ENCODE measurements at places on chromosomes 3 and 15.
A peak's percentile ranks its signal among the peaks of the same experiment; 100 is the strongest.

DNA sequence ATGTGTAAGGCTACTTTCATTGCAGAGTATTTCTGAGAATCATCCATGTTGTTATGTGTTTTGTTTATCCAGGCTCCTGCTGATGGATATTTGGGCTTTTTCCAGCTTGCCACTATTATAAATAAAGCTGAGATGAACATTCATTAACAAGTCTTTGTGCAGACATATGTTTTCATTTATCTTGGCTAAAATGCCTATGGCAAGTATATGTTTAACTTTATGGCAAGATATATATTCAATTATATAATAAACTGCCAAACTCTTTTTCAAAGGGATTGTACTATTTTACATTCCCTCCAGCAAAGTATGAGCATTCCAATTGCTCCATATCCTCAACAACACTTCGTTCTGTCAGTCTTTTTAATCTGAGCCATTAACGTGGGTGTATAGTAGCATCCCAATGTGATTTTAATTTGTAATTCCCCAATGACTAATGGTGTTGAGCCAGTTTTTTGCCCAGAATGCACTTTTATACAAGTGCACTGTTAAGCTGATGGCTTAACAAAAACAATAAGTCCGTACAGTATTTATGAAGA is 452.4 kb downstream of the SHQ1 start:
- no peak for DNase-seq

GRCh38 chr3:47079432-47079831 is 84.5 kb downstream of the SETD2 start:
- DNase-seq, result no peak

DNA sequence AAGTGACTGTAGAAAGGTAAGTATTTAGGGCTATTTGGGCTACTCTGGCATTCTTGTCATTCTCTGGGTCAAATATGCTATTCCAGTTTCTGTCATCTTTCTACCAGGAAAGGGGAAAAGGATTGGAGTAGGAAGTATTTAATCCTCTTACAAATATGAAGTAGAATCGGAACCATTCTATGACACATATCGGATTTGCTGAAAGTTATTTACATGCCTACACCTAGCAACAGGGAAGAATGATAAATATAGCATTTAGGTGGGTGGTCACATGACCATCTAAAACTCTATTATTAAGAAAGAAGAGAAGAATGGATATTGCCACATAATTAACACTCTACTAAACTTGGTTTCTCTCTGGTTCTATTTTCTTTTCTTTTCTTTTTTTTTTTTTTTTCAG is 1353.1 kb downstream of the ZPLD1 start:
- no peak for DNase-seq

DNA sequence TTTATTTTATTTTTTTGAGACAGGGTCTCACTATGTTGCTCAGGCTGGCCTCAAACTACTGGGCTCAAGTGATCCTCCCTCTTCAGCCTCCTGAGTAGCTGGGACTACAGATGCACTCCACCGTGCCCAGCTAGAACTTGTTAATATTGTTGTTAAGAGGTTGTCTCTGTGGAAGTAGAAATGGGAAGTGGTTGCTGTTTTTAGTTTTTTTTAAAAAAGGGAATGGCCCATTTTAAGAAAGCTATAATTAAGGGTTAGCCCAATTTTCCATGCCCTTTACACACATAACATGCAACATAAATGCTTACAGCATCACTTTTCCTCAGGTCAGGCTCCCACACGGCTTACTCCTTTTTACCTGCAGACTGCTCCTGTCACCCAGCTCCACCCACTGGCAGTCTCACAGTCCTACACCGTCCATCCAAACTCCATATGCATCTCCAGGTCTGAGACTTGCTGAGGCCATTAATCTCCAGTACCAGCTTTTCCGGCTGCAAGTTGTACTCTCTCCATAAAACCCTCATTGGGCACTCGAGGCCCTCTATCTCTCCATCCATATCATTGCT is 19.8 kb downstream of the MORC1 start:
- DNase-seq, result no peak

- DNase-seq, result no peak
Observed at GRCh38 chr3:188296761-188297612, 143.0 kb downstream of the LPP start.

DNA sequence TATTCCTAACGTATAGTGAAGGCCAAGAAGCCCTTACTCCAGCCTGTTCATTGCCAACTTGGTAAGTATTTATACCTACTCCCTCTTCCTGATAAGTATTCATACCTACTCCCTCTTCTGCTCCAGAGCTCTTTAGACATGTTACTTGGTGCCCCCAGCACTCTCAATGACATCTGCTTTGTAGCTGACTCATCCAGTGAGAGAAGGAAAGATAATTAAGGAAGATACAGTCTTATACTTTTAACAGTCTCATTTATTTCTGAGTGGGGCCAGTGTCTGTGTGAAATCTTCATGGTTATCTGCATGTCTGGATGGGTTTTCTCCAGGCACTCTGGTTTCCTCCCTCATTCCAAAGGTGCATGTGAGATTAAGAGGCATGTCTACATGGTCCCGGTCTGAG is 698.7 kb downstream of the FHIT start:
- DNase-seq, result no peak

DNA sequence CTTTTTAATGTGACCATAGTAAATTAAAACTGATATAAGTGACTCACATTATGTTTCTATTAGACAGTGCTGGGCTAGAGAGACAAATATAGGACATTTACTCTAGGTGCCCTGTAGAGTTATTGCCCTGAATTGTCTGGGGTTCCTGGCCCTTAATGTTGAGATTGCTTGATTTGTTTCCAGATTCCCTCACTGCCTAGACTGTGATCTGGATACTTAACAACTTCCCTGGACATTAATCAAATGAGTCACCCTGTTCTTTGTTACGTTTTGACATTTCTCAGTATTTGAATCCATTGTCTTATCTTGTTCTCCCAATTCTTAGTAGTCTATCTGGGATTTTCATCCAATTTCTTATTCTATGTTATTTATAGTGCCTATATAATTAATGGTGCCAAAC is 65.8 kb downstream of the DTWD1 start:
- DNase-seq, result no peak

DNA sequence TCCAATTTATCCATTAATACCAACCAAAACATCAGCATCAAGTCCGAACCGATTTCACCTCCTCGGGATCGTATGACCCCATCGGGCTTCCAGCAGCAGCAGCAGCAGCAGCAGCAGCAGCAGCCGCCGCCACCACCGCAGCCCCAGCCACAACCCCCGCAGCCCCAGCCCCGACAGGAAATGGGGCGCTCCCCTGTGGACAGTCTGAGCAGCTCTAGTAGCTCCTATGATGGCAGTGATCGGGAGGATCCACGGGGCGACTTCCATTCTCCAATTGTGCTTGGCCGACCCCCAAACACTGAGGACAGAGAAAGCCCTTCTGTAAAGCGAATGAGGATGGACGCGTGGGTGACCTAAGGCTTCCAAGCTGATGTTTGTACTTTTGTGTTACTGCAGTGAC is 20.8 kb downstream of the LYSMD4 start:
- no peak for DNase-seq

DNA sequence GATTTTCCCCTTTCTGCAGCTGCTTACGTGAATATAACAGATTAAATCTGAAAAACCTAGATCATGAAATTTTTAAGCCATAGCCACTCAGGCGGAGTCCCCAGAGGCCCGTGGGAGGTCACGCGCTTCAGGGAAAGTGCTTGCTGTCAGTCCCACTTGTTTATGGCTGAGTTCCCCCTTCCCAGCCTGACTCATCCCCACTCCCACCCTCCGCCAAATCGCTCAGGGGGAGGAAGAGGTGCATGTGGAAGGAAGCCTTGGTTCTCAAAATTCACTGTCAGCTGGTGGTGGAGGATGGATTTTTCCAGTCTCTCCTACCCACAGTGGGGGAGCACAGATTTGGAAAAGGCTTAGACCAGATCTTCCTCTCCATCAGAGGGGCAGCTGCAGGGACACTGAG is 67.4 kb downstream of the CORO2B start:
- DNase-seq, result no peak

DNA sequence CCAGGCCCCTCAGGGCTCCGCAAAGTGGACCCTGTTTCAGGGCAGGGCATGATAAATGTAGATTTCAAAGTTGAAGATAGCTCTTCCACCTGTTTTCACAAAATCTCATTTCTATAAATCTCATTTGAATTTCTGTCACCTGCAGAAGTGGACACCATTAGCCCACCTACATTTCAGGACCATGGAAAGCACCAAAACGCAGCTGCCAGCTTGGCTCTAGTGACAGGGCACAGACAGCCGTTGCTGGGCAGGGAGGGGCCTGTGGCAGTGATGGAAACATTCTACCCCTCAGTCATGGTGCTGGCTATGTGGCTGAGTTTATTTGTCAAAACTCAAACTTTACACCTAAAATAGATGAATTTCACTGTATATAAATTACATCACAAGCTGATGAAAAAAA is 40.4 kb downstream of the PRR23E start:
- DNase-seq, result no peak

GRCh38 chr15:81146466-81146865 is 12.4 kb downstream of the CFAP161 start:
- DNase-seq, result no peak

- no peak for DNase-seq
Observed at GRCh38 chr3:174937478-174937877, 78.3 kb downstream of the NAALADL2 start.

DNA sequence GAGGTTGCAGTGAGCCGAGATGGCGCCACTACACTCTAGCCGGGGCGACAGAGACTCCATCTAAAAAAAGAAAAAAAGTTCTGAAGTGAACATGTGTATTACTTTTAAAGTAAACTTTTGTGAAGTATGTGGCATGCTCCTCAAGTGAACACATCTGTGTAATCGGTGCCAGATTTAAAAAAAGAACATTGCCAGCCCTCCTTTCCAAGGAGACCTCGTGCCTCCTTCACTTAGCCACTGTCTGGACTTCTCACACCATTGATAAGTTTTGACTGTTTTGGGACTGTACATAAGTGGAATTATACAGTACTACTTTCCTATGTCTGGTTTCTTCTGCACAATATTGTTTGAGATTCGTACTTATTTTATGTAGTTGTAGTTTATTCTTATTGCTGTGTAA is 140.4 kb downstream of the UBE2E2 start:
- DNase-seq, result no peak

DNA sequence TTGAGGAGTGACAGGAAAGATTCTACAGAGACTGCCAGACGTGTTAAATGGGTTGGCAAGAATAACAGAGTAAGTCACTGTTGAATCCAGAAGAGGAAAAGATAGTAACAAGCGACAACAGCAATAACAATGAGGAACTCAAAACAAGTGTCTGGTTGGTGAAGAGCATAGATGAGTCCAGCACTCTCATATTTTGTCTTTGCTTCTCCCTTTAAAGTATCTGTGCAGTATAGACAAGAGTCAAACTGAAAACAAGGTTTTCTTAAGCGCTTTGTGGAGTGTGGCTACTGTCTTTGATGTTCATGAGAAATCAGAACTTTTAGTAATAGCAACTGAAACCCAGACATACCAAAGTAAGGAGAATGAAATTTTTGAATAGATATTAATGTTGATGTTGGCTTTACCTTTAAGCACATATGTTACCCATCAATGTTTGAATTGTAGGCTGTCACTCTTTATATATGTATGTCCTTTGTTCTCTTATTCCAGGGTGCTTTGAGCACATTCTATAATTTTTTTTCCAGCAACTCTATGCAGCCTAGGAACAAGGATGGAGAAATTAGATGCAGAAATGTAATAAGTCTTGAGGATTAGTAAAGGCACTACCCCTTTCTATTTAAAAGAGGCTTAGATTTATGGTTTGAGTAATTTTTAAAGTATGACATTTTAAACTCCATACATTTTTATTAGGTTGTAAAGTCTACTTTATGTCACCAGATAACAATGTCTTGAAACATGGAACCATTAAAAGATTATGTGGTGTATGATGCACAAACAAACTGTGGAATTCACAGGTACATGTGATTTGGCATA is 185.5 kb downstream of the NFKBIZ start:
- no peak for DNase-seq

GRCh38 chr3:159001711-159002110 is 199.9 kb downstream of the MFSD1 start:
- no peak for DNase-seq

DNA sequence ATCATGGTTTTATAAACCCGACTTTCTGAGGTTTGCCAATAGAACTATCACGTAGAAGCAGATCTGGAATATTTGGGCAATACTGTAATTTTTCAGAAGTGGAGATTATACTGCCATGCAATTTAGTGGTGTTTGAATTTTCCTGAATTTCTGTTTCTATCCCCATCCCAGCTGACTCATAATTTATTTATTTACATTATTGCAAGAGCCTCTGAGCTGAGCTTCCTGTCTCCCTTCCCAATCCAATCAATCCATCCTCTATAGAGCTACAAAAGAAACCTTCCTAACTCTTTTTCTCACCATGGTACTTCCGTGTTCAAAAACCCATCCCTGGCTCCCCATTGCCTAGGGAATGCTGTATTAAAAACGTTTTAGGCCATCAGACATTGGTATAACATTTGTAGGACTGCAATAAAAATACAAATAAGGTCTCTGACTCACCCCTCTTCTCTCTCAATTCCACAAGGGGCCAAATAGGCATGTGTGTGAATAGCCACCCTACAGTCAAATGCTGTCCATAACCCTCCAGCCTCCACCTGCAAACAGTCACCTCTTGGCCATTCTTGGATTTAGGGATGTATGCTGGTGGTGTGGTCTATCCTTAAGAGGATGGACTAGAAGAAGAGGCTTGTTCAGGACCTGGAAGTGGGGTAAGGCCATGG is 190.7 kb downstream of the CD47 start:
- no peak for DNase-seq

DNA sequence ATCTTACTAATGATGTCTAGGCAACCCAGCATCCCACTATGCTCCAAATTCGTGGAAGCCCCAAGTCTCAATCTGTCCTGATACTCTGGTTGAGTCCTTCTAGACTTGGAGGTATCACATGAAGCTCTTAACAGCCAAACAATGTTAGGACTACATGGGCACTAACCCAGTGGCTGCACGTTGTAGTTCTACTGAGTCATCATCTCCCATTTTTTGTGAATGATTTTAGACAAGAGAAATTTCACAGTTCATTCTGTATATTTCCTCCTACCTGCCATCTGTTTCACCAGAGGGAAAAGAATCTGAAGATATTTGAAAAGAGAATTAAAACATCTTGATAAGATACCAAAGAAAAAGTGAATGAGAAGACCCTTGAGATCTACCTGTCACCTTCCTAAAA is 9.8 kb upstream of the WWTR1 start:
- no peak for DNase-seq

GRCh38 chr3:10405816-10406215 is 84.9 kb upstream of the SEC13 start:
- DNase-seq, result no peak

DNA sequence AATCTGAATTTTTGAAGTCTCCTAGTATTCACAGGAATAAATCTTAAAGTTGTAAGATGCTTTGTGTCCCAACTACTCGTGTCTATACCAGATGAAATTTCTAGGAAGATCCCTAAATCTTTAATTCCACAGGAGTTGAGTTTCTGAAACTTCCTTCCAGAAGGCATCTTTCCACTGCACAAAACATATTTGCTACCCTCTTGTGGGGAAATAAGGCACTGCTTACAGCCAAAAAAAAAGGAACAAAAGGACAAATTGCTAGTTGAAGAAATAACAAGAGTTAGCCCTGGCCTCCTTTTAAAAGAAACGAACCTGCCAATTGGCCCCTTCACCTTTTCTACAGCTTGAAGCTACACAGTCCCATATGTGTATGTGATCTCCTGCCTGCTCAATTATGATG is 54.0 kb downstream of the TAFA4 start:
- DNase-seq, result no peak

- no peak for DNase-seq
Observed at GRCh38 chr3:1381647-1382036, 288.8 kb downstream of the CNTN6 start.

GRCh38 chr3:57227930-57228751 is 612 bp downstream of the APPL1 start:
- DNase-seq, result peak; percentile 21

Data from stimulated activated CD4-positive, alpha-beta T cell treated with anti-CD3 and anti-CD28 coated beads, Interleukin-12 subunit alpha, Interleukin-12 subunit beta, amount 100 ng/mL, for 4 hours (primary cell).